RWPE2 (cell line): ENCODE measurements at places on chromosomes 6 and 20.

DNA sequence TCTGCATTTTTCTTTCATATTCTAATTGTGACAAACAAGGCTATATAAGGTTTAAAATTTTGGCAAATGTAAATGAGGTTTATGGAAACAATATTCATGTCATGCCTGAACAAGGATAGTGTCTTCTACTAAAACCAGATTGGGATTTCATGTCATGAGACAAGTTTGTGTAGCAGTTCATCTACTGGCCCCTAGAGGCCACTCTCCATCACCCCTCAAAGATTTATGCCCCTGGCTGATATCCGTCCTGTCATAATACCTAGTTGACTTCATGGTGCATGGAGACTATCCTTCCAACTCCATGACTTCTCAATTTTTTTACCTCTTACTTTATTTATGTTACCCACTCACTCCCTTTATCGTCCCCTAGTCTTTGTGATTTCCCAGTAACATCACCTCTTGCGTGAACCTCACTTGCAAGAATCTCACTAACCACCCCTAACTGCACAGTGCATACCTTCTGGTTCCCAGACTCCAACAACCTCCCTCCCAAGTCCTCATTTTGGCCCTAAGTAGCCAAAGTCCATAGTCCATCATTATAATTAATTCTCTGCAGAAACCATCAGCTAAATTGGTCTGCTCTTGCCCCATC lies 179.8 kb downstream of the TASP1 start:
- no peak for DNase-seq

- DNase-seq: no peak
Observed at GRCh38 chr6:11253594-11253993, 21.1 kb upstream of the NEDD9 start.

DNA sequence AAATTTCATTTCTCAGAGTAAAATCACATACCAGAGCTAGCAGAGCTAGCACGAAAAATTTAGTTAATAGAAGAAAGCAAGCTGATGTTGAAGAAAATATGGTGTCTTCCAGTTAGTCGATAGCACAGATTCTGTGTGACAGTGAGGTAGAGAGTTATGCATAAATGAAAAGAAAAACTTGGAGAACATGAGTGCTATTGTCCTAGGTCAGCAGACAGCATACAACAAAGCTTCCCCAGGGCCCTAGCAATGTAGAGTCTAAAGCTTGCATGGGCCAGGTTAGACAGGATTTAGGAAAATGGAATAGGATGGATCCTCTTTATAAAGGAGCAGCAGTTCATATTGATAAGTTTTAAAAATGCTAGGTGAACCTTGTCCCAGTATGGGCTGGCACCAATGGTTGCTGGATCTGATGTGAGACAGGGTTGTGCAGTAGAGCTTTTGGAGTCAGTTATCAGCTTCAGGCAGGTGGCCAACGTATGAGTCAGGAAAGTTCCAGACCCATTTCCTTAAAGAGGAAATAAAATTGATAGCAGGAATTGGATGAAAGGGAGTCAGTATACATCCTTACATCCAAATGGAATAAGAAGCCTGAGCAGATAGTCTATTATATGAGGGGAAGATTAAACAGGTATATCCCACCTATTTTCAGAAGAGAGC lies 277.2 kb downstream of the FRK start:
- no peak for DNase-seq

- DNase-seq: no peak
Observed at GRCh38 chr6:111623046-111623718, 17.5 kb upstream of the TRAF3IP2 start.

DNA sequence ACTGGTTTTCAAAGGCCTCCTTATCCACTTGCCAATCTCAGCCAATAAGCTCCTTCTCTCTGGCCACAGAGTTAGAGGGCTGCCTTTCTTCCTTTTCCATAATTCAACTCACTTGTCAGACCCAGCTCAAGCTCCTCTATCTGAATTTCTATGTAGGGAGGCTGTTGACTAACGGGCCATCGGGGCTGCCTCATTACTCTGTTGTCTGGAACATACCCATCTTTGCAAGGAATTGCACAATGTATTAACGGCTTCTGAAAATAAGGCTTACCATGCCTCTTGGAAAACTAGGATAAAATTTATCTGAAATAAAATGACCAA lies 28.5 kb upstream of the KIF6 start:
- no peak for DNase-seq

- DNase-seq: no peak
Observed at GRCh38 chr6:147530132-147531060, 21.9 kb downstream of the SAMD5 start.

GRCh38 chr6:81307651-81308214 lies 444.7 kb downstream of the TENT5A start:
- DNase-seq: no peak

- DNase-seq: no peak
Observed at GRCh38 chr6:150620244-150620643, 20.6 kb downstream of the PLEKHG1 start.

- DNase-seq: no peak
Observed at GRCh38 chr6:152233547-152234320, 403.4 kb downstream of the SYNE1 start.
